ENCODE measurements at places on chromosomes 5 and 9.
A peak's percentile ranks its signal among the peaks of the same experiment; 100 is the strongest.

GRCh38 chr5:172575816-172576545 lies 65.1 kb upstream of the NEURL1B start:
- DNase-seq, result no peak

DNA sequence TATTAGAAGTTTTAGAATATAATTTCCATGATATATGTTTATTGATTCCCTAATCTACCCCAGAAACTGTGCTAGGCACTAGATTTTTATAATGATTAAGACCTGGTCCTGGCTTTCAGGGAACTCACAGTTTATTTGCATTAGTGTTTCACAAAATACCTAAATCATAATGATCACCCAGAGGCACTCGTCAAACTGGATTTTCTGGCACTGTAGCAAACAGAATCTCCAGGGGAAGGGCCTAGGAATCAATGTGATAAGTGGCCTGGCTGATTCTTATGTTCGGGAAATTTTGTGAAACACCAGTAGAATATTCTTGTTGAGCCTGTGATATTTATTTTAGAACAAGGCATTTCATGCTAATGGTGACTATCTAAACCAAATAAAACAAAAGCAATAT lies 37.4 kb upstream of the SRP19 start:
- no peak for DNase-seq

DNA sequence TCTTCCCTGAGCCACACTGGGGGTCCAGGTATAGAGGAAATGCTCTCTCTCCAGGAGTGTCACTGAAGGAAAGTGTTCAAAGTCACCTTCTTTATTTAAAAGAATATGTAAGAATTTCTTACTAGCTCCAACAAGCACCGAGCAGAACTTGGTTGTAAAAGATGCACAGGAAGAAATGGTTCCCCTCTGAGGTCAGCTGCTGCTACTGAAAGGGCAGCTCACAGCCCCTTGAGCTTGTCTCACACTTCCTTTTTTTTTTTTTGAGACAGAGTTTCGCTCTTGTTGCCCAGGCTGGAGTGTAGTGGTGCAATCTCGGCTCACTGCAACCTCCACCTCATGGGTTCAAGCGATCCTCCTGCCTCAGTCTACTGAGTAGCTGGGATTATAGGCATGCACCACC lies 77.2 kb downstream of the PRRT1B start:
- no peak for DNase-seq

DNA sequence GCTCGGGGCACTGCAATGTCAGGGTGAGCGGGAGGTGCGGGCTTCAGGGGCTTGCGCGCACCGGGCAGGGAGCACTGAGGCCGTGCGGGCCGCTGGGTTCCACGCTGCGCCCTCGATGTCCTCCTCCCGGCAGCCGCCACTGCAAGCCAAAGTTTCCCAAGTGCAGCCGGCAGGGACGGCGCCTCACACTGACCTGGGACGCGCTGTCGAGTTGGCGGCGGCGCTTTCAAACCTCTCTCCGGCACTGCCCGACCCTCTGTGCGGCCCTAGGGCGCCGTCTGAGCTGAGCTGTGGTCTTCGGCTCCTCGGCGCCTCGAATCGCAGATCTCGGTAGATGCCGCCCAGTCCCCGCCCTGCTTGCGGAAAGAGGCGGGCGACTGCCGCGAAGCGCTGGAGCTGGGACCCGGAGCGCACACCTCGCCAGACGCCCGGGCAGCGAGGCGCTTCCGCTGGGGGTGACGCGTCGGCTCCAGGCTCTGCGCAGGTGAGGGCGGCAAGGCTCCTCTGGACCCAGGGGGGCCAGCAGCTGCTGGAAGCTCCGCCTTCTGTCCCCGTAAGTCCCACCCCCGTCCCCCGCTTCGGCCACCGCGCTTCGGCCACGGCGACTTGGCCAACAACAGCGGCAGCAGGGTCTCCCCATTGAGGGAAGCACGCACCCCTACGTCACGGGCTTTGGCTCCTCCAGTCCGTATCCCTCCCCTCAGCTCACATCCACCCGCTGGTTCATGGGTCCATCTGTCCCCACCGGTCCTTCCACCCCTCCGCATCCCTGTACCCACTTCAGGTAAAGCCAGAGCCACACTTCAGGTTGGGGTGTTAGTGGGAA lies at the start of gene ANKRD34B:
Gene ANKRD34B (minus strand): TSS at position 320 of the 826 bp plus-strand sequence. CDS start 10,261 bp downstream, outside the sequence.
- peak; percentile 42 for DNase-seq

- no peak for DNase-seq
These were observed 208.8 kb downstream of the KIF4B start for GRCh38 chr5:155222393-155222792.

DNA sequence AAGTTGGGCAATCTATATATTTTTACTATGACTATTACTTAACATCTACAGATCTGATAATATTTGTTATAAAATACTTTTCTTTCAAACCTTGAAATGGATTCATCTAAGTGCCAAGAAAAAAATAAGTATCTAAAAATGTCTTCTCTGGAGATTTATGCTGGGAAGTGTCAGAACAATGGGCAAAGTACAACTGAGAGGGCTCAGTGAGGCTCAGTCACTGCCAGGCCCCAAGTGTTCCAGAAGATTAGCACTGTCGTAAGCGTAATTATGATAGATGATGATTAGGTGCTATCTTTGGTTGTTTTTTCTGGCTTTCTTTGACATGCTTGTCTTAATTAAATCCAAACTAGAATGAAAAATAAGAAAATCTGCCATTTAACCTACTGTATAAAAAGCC lies 72.2 kb upstream of the ADAMTS19 start:
- DNase-seq, result no peak

GRCh38 chr9:80615964-80616363 lies 1044.2 kb downstream of the TLE4 start:
- DNase-seq, result no peak

DNA sequence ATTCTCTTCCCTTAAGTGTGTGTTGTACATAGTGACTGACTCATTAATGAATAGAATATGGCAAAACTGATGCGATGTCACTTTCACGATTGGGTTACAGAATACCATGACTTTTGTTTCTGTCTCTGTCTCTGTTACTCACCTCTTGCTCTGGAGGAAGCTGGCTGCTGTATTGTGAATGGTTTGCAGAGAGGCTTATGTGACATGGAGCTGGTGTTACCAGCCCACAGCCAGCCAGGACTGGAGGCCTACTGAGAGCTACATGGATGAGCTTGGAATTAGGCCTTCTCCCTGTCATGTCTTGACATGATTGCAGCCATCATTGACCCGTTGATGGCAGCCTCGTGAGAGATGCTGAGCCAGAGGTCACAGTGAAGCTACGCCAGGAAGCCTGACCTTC lies 161.9 kb downstream of the TAF11L14 start:
- no peak for DNase-seq

- DNase-seq, result peak; percentile 97
These were observed 55.1 kb downstream of the ABCA1 start for GRCh38 chr9:104872656-104873488.

GRCh38 chr9:6567140-6567591 lies 78.4 kb downstream of the GLDC start:
- DNase-seq, result peak; percentile 98

GRCh38 chr5:114265432-114266060 lies 96.3 kb upstream of the KCNN2 start:
- no peak for DNase-seq

DNA sequence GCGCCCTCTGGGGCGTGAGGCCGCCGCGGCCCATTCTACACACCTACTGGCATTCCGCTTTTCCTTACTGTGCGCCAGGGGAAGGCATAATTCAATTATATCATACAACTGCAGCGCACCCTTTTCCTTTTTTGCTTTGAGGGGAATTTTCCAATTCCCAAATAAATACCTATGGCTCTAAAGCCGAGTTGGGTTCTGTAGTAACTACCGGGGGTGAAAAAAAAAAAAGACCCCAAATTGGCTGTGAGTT lies 34.1 kb upstream of the NFIB start:
- DNase-seq, result no peak

- no peak for DNase-seq
These were observed 24.6 kb downstream of the TRAF2 start for GRCh38 chr9:136910901-136911245.

- DNase-seq, result peak; percentile 85
These were observed 28.3 kb upstream of the CRB2 start for GRCh38 chr9:123327697-123328100.

GRCh38 chr9:19965336-19965735 lies 176.5 kb upstream of the SLC24A2 start:
- DNase-seq, result no peak

GRCh38 chr9:70110194-70111041 lies 66.8 kb downstream of the MAMDC2 start:
- no peak for DNase-seq
